ENCODE measurements at places on chromosomes 12 and 14.

- DNase-seq, result no peak
Observed at GRCh38 chr12:2082321-2082720, 29.5 kb downstream of the CACNA1C start.

DNA sequence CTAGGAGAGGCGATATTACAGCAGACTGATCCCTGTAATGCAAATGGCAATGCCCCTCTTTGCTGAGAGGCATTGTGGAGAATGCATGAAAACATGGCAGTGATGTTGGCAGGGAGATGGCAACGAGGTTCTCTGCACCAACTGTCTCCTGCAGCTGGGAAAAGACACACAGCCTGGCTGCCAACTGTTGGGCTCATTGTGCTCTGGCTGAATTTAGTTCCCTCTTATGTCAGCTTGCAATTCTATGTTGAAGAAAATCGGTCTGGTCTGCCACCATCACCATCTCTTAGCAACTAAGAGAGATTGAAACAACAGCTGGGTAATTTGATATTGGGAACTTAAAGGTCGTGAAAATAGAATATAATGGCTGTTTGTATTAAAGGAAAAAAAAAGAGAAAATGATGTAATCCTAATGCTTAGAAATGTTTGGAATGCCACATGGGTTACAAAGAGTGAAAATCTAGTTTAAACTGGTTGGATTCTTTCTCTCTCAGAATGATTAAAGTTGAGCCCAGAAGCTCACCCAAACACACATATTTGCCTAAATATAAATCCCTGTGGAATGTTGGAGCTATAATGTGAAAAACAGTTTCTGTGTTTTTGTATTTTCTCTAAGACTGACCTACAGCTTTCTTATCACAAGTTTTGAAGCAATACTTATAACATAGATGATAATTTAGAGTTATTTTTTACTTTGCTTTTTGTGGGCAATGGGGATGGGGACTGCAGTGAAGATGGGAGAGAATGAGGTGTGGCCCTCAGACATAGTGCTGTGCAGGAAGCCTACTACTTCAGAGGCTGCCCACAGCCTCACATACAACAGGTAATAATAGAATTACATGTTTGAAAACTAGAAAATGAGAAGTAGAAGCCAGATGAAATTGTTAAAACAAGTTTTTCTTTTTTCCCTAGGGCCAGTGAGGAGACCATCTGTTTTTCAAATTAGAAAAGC, 143.7 kb downstream of the AKAP6 start:
- DNase-seq, result no peak

- DNase-seq, result no peak
Observed at GRCh38 chr14:36617824-36618223, 35.4 kb upstream of the NKX2-8 start.

DNA sequence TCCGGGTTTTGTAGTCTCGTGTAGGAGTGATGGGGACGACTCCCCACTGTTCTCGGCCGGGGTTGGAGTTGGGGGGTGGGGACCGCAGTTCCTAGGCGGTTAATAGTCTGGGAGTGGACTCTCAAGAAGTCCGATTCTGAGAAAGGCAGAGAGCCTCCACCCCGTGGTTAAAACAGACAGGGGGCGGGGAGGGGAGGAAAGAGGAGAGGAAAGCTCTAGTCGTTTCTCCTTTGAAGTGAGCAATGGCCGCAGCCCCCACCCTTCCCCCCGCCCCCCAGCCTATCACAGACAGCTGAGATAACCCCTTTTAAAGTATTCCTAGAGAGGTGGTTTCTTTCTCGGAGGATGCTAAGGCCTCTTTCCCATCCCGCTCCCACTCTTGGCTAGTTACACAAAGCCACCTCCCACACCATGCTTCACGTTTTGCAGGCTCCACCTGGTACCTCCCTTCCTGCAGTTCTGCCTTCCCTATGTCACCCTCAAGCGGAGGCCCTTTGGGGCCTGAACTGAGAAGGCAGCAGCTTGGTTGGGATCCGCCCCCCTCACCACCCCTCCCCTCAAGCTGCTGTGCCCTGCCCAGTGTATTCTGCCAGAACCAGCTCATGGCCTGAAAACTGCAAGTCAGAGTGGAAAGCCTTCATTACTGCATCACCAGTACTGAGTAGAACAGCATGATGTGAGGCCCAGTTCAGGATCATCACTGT, 853 bp downstream of the USP5 start:
- DNase-seq, result peak; percentile 89

- no peak for DNase-seq
Observed at GRCh38 chr14:22096514-22096895, 422.9 kb upstream of the OR4E1 start.

DNA sequence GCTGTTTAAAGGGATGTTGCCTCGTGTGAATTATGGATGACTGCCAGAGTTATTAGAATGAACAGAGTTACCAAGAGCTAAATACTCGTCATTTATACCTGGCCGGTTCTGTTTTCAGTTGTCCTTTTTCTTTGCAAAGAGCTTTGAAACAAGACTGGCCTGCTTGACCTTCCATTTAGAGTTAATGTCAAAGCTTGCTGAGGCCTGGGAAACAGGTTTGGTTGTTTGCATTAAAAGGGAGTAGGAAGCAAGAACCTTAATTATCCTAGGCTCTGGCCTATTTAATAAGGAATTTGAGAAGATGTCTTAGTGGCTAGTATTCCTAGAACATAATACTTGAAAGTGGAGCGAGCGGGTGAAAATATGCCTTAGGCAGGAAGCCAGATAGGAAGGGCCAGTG, 233.3 kb downstream of the CACNA1C start:
- no peak for DNase-seq

DNA sequence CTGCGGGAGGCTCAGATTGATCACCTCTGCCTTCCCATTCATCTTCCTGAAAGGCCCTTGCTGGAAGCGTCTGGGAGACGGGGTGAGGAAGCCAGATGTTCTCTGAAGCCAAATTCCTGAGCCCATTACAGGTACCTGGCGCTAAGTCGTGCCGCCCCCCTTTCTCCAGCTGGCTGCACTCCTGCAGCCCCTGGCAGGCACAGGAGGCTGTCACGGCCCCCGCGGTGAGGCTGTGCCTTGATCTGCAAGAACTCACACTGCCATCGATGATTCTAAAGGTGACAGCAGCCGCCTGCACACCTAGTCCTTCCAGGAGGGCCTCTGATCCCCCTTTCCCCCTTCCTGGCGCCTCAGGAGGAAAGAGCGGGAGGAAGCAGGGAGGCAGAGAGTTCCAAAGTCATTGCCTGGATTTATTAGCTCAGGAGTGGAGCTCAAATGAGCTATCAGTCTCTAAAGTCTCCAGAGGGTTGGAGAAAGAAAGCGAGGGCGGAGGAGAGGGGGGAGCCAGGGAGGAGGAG, 106.9 kb downstream of the RFLNA start:
- no peak for DNase-seq

DNA sequence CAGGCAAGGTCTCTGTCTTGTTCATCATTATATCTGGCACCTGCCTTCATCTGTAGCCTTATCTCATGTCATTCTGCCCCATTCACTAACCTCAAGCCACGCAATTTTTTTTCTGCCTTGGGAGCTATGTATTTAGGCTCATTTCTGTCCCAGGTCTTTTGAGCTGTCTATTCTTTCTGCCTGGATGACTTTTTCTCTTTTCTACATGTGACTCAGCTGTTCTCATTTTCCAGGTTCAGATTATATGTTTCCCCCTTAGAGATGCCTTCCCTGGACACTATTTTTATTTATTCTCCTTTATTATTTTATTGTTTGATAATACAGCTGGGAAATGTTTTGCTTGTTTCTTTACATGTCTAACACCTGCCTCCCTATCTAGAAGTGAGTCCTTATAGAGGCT, 737.4 kb upstream of the TBX3 start:
- DNase-seq, result no peak

DNA sequence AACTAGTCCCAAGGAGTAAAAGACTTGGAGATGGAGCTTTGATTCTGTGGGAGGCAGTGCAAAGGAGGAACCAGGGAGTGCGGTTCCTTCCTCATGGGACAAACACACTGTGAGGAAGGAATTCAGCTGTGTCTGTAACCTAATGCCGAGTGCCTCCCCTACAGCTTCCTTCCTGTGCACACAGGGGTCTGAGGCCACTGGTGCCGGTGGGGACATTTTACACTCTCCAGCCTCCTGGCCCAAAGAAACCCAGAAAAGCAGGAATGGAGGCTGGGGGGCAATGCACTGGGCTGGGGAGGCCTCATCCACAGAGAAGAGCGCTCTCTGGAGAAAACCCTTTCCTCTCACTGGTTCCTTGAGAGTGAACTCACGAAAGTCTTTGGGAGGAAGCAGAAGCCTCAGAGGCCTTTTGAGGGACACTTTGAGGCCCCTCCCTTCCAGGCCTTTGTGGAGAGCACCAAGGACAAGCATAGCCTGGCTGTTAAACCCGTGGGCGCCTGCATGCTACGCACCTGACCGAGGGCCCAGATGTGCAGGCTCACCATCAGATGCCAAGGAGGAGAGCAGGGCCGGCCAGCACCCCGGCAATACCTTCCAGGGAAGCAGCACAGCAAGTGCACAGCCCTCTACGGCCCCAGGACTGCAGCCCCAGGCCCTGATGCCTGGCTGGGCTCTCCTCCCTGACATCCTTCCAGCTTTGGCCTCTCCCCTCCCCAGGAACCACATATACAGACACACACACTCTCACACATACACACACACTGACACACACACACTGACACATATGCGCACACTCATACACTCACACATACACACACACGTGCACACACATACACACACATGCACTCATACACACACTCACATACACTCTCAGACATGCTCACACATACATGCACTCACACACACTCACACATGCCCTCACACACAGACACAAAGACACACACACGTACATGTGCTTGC, 52.0 kb downstream of the NFKBIA start:
- DNase-seq, result no peak

All from activated CD4-positive, alpha-beta memory T cell treated with anti-CD3 and anti-CD28 coated beads for 36 hours (primary cell).